Neuronal stem cell (in vitro differentiated cells): ENCODE measurements at places on chromosomes 3 and 15.

DNA sequence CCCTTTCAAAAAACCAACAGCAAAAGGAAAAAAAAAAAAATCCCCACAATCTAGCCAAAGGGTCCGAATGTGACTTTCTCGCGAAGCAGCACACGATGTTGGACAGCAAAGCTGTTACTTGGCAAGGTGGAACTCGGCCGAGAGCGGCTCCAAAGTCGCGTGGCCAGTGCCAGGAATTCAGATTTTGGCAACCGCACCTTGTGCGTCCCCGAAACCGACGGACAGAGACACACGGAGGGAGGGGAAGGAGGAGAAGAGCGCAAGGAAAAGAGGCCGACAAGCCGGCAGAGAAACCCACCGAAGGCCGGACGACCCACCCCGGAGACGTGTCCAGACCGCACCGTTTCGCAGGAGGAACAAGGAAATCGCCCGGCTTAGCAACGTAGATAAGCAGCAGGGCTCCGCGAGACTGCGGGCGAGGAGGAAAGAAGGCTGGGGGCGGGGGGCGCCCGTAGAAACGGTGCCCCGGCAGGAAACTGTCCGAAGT lies 517.3 kb downstream of the MECOM start:
- peak; percentile 50 for DNase-seq

DNA sequence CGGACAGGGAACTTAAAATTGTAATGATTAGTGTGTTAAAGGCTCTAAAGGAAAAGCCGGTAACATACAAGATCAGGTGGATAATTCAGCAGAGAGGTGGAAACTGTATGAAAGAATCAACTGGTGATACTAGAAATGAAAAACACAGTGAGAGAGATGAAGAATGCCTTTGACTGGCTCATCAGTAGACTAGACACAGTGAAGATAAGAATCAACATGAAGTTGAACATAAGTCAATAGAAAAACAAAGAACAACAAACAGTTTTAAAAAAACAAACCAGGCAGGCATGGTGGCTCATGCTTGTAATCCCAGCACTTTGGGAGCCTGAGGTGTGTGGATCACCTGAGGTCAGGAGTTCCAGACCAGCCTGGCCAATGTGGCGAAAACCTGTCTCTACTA lies 82.1 kb downstream of the KLF13 start:
- no peak for DNase-seq

- no peak for DNase-seq
These were observed 15.2 kb downstream of the ST3GAL6 start for GRCh38 chr3:98778383-98778782.

DNA sequence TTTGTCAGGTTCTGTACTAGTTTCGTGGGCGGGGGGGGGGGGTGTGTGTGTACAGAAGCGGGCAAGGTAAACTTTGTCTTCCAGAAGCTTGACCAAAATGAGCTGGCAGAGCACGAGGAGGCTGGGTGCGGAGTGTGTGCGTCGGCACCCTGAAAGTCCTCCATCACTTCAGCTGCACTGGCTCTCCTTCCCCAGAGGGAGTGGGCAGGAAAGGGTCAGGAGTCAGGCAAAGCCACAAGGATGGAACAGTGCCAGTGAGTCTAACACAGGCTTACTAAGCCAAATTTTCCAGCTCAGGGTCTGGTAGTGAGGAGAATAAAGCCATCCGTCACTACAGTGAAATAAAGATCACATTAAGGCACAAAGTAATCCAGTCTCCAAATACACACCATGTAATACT lies 11.9 kb upstream of the SH3GL3 start:
- no peak for DNase-seq

- no peak for DNase-seq
These were observed 495.3 kb upstream of the ARPP21 start for GRCh38 chr3:35144011-35144410.

GRCh38 chr3:70550723-70551319 lies 238.4 kb upstream of the MDFIC2 start:
- DNase-seq, result peak; percentile 21

DNA sequence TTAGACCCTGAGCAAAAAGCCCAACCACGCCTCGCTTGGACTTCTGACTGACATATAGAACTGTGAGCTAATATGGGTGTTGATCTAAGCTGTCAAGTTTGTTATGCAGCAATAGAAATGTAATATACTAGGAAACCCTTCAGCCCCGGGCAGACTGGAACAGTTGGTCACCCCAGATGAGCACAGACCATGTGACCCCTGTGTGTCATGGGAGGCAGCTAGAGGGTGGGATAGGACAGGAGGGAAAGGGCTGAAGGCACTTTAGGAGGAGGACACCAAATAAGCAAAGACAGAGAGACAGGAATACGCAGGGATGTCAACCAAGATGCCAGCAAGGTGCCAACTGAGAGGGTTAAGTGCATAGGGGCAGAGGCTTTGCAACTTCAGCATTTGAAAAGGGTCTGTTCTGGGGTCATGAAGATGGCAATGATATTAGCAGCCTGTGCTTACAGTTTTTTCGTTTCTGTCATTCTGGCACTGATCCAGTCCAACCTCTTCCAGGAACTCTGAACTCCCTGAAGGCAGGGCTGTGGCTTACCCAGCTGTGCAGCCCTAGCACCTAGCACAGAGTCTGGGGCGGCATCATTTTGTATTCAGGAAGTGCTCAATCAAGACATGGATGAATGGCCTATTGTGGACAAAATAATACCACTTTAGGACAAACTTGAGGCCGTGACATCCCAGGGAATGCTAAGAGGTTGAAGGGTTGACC lies 51.4 kb downstream of the HES1 start:
- no peak for DNase-seq

DNA sequence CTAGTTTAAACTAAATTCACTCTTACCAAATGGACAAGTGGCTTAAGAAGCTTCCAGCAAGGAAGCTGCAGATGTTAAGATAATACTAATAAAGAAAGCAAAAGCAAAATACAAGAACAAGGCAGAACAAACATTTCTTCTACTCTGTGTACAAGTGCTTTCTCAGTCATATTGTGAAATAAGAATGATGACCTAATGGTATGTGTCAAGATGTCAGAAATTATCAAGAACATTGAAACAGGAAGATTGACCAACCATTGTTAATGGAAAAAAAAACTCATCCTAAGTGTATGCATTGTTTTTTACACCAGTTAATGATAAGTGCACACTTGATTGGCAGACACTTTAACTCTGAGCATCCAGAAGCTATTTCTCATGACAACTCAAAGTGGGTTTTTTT lies 65.4 kb upstream of the P2RY1 start:
- DNase-seq, result no peak

DNA sequence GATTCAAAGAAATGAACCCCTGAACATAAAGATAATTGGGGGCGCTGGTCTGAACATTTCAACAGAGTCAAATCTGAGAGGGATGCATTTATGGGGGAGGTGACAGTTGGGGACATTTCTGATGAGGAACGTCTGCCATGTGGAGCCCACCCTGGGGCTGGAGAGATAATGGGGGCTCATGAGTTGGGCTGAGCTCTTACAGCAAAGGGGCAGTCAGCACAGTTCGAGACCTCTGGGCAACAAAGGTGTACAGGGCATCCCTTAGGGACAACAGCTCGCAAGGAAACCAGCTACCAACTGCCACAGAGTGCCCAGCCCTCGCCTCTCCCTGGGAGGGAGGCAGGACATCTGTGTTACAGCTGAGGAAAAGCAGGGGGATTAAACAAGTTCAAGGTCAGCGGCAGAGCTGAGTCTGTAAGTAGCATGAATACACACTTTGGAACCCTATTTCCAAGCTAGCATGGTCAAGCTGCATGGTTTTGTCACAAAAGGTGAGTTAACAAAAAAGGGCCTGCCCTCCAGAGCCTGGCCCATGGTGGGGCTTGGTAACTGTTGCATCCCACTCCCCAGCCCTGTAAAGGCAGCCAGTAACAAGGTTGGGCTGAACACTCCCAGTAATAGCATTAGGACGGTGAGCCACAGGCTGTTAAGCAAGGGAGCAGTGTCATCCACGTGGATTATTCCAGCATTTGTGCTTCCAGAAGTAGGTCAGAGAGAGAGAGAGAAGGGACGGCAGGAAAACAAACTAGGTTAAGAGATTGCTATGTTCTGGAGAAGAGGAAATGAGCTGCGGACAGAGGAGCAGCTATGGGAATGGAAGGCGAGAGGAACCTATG lies 4.3 kb downstream of the GNB5 start:
- DNase-seq, result no peak

GRCh38 chr3:144957398-144958101 lies 985.9 kb downstream of the DIPK2A start:
- no peak for DNase-seq

DNA sequence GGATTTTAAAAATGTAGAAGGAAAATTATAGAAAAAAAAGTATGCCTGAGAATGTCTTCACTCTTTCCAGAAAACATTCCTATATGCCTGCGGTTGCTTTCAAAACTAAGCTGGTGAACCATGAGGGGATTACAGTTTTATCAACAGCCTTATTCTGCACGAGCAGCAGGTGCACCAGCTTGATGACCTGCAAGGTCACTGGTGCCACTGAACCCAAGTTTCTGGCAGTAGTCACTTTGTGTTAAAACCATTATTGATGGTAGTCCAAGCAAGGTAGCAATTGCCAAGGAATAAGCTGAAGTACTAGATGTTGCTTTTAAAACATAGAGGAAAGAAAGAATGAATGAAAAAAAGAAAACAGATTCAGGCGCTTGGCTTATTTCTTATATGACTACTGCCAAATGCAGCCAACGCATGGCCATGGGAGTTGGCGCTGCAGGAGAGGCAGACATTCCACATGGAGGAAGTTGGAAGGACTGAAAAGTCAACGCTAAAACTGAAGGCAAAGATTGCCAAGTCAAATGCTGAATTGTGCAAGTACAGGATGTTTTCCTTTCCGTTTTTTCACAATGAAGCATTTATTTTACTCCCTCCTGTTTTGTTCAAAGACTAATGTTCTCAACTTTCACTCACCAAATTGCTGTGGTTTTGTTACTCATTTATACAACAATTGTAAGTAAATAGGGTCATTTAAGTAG lies 601.4 kb downstream of the CADM2 start:
- DNase-seq, result no peak

DNA sequence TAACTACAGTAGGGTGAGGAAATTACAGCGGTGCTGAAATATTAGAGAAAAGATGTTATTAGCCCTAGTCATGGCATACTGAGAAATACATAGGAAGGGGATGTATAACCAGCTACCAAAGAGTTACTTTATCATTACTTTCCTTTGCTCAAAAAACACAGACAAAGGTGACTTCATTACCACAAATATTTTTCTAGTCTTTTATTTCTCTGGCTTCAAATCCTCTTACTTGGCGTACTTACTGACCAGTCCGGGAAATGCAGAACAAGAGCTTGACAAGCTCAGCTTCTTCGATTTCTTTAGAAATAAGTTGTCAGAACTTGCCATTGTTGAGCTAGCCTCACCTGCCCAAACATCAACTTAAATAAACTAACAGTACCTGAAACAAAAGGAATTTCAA lies 142.1 kb upstream of the TMCO5A start:
- DNase-seq, result no peak

GRCh38 chr3:148873977-148874376 lies 8.9 kb downstream of the CPA3 start:
- no peak for DNase-seq

DNA sequence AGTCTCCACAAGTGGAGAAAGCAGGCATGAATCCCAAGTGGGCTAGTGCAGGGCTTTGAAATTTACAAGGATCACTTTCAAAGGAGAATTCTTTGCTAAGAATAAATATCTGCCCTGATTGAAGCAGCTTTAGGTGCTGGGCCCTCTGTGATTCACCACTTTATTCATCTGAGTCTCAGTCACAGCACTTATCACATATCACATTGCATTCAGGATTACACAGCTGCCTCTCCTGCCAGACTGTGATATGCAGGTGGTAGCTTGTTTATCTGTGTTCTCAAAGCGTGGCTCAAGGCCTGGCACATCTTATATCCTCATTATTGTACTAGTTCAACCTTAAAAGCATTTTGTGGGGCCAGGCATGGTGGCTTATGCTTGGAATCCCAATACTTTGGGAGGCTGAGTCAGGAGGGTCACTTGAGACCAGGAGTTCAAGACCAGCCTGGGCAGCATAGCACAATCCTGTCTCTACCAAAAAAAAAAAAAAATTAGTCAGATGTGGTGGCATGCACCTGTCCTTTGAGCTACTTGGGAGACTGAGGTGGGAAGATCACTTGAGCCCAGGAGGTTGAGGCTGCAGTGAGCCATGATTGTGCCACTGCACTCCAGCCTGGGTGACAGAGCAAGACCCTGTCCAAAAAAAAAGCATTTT lies 156.9 kb upstream of the EIF1B start:
- no peak for DNase-seq

DNA sequence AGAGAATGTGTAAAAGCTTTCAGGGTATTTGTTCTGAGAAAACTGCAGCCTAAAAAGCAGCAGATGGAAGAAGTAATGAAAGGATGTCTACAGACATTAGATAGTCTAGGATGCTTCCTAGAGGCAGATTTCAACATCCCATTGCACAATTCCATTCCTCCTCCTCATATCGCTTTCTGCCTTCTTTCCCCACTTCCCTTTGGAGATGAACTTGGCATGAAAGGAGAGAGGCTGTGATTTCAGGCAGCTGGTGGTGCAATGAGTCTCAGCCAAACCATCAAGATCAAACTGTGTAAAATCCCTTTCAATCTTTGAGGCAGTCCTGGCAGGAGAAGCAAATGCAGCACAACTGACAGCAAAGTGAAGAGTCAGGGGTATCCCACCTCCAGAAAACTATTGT lies 438.7 kb upstream of the KCNMB2 start:
- DNase-seq, result no peak

DNA sequence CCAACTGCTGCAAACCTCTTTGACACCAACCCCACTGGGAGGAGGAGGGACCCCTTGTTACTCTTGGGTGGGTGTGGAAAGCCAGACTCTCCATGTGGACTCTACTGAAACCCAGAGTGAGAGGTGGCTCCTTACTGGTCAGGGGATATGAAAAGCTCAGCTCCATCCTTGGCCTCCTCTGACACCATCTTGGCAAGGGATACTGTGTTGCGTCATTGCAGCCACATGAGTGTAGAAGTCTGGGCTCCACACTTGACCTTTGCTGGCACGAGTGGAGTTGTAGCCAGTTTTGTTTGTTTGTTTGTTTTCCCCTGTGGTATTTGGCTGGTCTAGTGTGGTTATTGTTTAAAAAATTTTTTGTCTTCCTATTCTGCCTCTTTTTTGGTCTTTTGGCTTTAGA lies 289.1 kb downstream of the GAP43 start:
- no peak for DNase-seq

GRCh38 chr3:127320529-127321121 lies 32.8 kb upstream of the PRR20G start:
- DNase-seq, result no peak
